ENCODE measurements at places on chromosomes 2 and 18. TPM values are rescaled to one million over a fixed set of nuclear protein-coding genes. Genes with fewer than 3 reads are reported as not detected.

MAP3K19 gene
- not detected for total RNA-seq

FOXI3 gene
- total RNA-seq, result not detected

TUBB8B gene
- not detected for total RNA-seq

MSTN gene
- not detected for total RNA-seq

CNDP1 gene
- total RNA-seq, result not detected

SGPP2 gene
- 0.33 TPM for total RNA-seq

ZSCAN30 gene
- 0.71 TPM for total RNA-seq

MCEE gene
- total RNA-seq, result 12.2 TPM

CAPN13 gene
- total RNA-seq, result 0.08 TPM

DSC3 gene
- 1.8 TPM for total RNA-seq

ANKRD53 gene
- total RNA-seq, result not detected

UGGT1 gene
- 18.1 TPM for total RNA-seq

SERPINB12 gene
- total RNA-seq, result not detected

RFX8 gene
- total RNA-seq, result not detected

CYP27C1 gene
- 4.3 TPM for total RNA-seq

SPP2 gene
- total RNA-seq, result not detected

CCDC150 gene
- 2.8 TPM for total RNA-seq

GAL3ST2 gene
- 0.36 TPM for total RNA-seq

CCDC178 gene
- not detected for total RNA-seq

DUSP2 gene
- 0.52 TPM for total RNA-seq

MARCHF4 gene
- total RNA-seq, result 64.6 TPM

SLC19A3 gene
- total RNA-seq, result 3.1 TPM

PLGLB1 gene
- total RNA-seq, result 1.5 TPM

FANCL gene
- total RNA-seq, result 25.9 TPM

MBP gene
- total RNA-seq, result 24.5 TPM

CFAP221 gene
- not detected for total RNA-seq

PARD3B gene
- total RNA-seq, result 0.72 TPM

THUMPD2 gene
- total RNA-seq, result 14.6 TPM

CHRND gene
- not detected for total RNA-seq

CDH2 gene
- total RNA-seq, result 46.9 TPM

RNF152 gene
- total RNA-seq, result not detected

GPR39 gene
- 9.9 TPM for total RNA-seq

PRPF40A gene
- total RNA-seq, result 87.2 TPM

USP34 gene
- total RNA-seq, result 53.1 TPM

MTCL1 gene
- 60.5 TPM for total RNA-seq

TSPYL6 gene
- total RNA-seq, result not detected

CFAP65 gene
- 0.32 TPM for total RNA-seq

C1QL2 gene
- 0.09 TPM for total RNA-seq

NCKAP1 gene
- 101 TPM for total RNA-seq

GAREM2 gene
- 7.0 TPM for total RNA-seq

GNLY gene
- not detected for total RNA-seq

DSG3 gene
- total RNA-seq, result 0.02 TPM

ANKRD44 gene
- total RNA-seq, result 2.5 TPM

MYL12B gene
- 399 TPM for total RNA-seq

SLC9A4 gene
- total RNA-seq, result not detected

NDUFS1 gene
- total RNA-seq, result 63.3 TPM

GPR17 gene
- total RNA-seq, result not detected

All from A549 treated with RU486 at 1 μM for 4 hours (cell line).